ENCODE measurements at places on chromosomes 2 and 18.

DNA sequence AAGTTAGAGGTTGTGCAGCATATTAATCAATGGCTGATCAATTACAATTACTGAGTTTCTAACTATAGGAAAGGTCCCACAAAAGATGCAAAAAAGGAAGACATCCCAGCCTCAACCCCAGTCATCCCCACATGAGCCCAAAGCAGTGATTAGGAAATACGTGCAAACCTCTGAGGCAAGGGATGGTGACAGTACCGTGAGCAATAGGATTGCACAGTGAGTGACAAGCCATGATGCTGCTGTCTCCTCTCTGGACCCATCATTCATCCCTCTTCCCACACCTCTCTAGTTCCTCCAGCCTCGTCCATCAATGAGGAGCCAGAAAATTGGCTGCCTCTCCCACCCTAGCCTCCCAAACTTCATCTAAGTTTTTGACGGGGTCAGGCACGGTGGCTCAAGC lies 4.0 kb upstream of the SLC11A1 start:
- DNase-seq: no peak

DNA sequence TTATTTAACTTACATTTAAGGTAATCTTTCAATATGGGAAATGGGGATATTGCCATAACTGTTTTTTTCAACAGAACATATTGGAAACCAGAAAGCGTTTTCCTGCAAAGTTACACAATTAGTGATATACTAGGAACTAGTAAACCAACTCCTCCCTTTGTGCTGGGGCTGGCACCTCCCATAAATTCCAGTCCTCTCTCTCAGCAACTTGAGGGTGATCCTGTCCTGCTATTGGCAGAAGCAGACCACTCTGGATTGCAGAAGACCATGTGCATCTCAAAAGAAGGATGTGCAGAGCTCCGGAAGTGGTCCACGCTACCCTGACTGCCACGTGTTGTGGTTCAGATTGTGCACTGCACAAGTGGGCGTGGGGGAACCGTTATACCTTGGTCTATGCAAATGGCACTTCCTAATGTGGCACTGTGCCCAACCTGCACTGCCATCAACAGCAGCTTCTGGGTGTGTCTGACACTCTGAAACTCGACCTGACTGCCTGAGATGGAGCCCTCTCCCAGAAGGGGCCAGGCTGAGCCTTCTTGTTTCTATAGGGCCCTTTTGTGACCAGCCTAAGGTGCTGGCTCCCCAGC lies 219.2 kb downstream of the ZNF516 start:
- DNase-seq: no peak

DNA sequence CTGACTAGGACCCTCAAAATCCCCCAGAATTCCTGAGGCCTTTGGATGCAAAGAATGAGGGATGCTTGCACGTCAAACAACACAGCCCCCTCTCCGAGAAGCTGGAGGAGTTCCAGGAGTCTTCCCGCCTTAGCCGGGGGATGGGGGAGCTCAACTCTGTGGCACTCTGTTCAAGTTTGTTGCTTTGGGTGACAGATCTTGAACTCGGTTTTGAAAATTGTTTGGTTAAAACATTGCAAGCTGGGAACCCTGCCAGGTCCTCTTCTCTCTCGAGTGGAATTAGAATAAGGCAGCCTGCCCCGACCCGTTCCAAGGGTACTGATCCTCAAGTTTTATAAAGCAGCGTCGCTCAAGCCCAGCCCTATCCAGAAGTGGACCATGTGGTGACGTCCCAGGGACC lies 244.1 kb downstream of the LOXHD1 start:
- no peak for DNase-seq

DNA sequence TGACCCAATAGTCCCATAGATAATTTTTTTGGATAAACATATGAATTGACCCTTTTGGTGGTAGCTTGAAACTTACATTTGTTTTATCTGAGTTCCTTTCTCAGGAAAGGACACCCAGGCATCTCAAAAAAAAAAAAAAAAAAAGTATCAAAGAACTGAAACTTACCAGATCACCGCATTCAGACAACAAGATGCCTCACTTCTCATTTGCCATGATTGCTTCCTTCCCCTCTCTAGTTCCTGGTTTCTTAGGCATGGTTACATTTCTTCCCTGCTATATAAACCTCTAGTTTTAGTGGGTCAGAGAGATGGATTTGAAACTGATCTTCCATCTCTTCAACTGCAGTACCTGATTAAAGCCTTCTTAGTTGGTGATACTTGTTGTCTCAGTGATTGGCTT lies 240.1 kb downstream of the ACKR3 start:
- no peak for DNase-seq

- DNase-seq: peak; percentile 46
Measured at GRCh38 chr2:144256996-144257707, 262.8 kb downstream of the ZEB2 start.

DNA sequence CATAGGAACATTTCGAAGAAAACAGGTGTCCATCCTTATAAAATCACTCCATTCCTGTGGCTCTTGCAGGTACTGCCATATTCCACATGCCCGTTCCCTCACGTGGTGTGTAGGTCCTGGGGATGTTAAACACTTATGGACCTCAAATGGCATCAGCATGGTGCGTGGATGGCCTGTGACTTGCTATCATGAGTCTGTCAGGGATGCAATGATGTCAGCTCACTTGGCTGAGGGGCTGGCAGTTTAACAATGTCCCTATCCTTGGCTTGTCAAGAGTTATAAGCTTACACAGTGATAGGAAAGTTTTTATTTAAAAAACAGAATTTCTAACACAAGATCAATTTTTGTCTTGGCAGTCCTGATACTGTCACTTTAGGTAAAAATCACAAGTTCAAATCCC lies 28.8 kb downstream of the MAIP1 start:
- DNase-seq: no peak

DNA sequence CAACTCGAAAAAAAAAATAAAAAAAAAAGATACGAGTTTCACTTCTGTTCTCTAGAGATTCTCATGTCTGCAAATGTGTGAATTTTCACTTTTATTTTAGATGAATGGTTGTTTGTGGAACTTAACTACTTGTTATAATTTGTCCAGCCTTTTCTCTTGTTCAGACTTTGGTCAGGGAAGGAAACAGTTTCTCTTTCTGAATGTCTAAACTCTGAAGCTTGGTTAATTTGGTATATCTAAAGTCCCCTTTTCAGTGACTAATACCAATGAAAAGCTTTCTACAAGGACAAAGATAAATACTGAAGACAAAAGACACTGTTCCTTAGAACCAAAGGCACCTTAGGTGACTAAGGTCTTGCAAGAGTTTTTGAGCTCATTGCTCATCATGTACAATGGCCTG lies 144.4 kb upstream of the PIEZO2 start:
- DNase-seq: no peak

- no peak for DNase-seq
Measured at GRCh38 chr2:15919716-15920434, 20.5 kb upstream of the MYCN start.

- no peak for DNase-seq
Measured at GRCh38 chr2:143162997-143163396, 33.8 kb downstream of the ARHGAP15 start.

DNA sequence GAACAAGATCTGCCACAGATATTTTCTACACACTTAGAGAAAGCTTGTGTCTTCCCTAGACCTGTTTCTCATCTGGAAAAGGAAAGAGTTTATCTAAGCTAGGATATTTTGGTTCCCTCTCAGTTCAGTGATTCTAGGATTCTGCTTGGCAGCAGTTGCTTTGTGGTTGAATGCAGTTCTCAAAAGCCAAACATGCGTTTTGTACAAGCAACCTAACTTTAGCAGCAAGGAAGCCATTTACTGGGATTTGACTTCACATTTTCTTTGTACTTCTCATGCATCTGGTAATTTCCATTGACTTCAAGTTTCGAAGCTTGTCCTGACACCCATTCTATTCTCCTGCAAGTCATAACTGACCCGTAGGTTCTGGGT lies 33.3 kb downstream of the VSNL1 start:
- DNase-seq: no peak

DNA sequence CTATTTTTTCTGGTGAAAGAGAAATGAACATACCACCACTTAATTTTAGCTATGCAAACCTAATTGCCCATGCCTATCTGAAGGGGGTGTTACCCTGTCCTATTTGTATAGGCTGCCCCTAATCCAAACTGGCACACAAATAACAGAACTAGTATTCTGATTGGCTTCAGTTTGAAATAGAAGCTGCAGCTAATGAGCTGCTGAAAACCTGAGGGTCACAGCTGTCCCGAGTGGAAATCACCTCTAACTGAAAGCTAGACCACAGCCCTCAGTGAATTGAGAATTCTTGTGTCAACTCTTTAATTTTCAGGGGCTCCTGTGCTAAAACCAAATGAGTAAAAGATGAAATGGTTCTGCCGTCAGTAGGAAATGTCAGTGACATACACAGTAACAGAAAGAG lies 28.7 kb downstream of the CCDC141 start:
- DNase-seq: no peak

DNA sequence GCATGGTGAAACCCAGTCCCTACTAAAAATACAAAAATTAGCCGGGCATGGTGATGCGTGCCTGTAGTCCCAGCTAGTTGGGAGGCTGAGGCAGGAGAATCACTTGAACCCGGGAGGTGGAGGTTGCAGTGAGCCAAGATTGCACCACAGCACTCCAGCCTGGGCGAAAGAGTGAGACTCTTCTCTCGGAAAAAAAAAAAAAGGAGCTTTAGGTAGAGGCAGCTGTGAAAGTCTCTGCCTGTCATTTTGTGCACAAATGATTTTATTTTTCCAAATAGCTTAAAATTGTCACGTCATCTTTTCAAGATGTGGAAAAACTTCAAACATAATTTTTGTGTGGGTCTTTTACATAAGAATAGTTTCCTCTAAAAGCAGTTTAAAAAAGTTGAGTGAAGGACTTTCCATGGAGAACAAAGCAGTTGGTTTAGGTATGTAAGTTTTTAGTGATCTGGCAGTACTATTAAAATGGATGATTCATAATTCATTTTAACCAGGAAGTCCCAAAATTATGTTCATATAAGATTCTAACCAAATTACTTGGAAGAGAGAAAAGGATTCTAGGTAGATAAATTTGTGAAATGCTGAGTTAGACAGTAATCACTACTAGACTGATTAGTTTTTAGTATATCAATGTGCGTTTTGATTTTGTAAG lies 11.5 kb downstream of the CCNYL1 start:
- DNase-seq: no peak

DNA sequence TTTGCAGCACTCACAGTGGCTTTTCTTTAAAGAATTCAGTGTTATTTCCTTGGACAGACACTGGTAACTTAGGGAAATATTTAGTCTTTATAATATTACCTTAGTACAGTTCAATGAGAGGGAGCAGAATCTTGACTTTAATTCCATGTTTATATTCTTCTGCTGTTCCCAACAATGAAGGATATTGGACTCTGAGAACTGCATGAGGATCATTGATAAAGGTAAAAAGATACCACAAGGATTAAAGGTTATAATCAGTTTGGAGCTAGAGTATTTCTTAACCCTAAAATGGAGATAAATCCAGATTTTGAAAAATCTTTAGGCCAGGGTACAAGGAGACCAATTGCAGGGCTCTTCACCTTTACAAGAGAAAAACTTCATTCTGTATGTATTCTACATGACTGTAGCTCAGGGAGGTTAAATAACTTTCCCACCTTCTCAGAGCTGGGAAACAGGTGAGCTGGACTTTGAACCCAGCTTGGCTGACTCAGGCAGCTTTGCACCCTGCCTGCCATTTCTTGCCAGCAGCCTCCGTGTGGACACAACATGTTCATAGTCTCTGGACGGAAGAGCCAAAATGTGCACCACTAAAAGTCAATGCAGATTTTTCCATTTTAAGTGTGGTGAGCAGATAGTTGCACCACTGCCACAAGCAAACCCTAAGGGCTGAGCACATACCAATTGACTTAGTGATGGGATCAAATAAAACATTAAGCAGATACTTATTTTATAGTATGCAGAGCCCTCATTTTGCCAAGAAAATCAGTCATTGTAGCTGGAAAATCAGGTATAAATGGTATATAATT lies 26.7 kb downstream of the UPP2 start:
- DNase-seq: no peak

- DNase-seq: no peak
Measured at GRCh38 chr2:33038230-33038629, 91.5 kb downstream of the LTBP1 start.

Data from Kasumi-1 (cell line).